GM19239 (cell line): ENCODE measurements at places on chromosomes 3 and 15.

- no peak for DNase-seq
These were observed 19.8 kb downstream of the ZSCAN2 start for GRCh38 chr15:84620626-84621025.

DNA sequence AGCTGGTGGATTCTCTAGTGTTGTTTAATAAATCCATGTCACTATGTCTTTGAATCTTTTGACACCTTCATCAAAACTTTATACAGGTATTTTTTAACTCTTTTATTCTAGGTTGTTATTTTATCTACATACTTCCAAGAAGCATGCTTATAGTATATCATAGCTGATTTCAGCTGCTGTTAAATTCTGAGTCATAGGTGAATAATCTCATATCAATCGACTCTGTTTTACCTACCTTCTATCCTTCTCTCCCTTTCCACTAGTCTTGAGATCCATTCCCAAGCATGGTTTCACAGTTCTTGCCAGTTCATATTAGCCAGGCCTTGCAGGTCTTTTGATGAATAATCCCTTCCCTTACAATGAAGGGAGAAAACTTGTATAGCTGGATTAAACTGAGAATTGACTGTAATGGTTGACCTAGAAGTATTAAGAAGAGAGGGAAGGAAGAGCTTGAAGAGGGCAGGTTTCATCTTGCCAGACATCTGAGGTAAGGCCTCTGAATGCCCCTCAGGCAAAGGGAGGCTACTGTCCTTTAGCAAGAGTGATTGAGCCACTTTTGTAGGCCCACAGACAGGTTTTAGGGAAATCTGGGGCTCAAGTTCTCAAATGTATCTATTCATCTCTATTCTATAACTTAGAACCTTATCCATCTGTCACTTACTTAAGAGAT is 146.4 kb downstream of the EPHA6 start:
- DNase-seq = no peak

GRCh38 chr15:59703979-59704796 is 15.1 kb upstream of the BNIP2 start:
- no peak for DNase-seq

DNA sequence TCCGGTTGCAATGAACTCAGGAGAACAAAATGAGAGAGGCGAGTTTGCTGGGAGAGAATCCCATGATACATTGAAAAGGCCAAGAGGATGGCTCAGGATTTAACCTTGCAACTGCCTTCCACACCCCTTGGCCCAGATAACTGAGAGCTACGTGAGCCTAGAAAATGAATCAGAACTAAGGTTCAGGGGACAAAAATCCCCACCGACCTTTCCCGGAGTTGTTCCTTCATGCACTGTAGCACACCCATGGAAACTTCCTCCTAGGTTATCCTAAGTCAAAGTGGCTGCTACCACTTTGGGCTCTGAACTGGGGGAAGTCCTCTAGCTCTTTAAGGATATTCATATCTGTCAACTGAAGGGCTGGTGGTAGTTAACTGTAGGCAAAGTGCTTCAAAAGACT is 58.3 kb upstream of the SLC4A7 start:
- no peak for DNase-seq

GRCh38 chr3:120393761-120394160 is 44.6 kb upstream of the LRRC58 start:
- no peak for DNase-seq

DNA sequence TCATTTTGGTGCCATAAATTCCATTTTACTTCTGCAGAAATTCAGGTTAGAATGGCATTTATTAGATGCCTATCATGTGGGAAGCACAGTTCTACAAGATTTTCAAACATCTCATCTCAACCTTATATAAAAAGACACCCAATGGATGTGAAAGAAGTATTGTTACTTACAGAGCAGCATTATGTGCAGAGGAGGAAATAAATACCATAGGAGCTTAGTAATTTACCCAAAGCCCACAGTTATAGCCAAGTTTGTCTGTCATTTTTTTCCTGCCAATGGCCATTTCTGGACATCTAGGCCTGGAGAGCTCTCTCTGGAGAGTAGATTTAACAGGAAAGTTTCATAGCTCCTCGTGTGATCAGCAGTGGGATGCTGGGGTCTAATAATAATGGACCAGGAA is 659.4 kb upstream of the NAALADL2 start:
- no peak for DNase-seq

GRCh38 chr3:60386306-60386705 is 864.9 kb downstream of the FHIT start:
- no peak for DNase-seq

- DNase-seq = no peak
These were observed 447.2 kb downstream of the EPHB1 start for GRCh38 chr3:135242285-135242684.

GRCh38 chr3:108225221-108225620 is 3.0 kb upstream of the IFT57 start:
- DNase-seq = no peak

- DNase-seq = no peak
These were observed 28.5 kb downstream of the BTLA start for GRCh38 chr3:112470788-112471187.

GRCh38 chr3:10428406-10429091 is 76.8 kb downstream of the ATP2B2 start:
- no peak for DNase-seq

DNA sequence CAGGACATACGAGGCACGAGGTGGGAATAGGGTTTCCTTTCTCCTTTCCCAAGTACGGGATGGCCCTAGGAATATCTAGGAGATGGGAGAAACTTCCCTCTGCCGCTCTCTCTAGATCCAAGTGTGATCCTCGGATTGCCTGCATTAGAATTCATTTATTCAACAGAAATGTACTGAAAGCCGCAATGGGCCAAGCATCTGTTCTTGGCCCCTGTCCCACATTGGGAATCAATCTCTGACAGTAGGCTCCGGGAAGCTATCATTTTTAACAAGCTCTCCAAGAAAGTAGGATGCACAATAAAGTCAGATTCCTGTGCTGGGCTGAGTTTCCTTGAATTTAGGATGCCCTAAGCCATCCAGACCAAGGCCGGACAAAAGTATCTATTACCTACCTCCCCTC is 37.2 kb upstream of the CA12 start:
- DNase-seq = no peak

GRCh38 chr3:108127301-108127988 is 36.6 kb upstream of the CD47 start:
- DNase-seq = no peak

- DNase-seq = no peak
These were observed 49.9 kb upstream of the ATP2B2 start for GRCh38 chr3:10555263-10555662.

DNA sequence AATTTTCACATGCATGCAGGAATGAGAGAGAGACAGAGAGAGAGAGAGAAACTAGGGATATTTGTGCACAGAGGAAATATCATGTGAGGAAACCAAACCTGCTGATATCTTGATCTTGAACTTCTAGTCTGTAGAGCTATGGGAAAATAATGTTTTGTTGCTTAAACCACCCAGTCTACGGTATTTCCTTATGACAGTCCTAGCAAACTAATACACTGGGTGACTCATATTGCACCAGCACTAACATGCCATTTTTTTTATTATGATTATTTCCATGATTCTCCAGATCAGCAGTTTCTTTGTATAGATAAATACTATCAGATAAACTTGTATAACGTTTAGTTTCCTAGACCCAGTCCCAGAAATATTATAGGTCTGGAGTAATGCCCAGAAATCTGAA is 1259.0 kb downstream of the ZPLD1 start:
- no peak for DNase-seq

- no peak for DNase-seq
These were observed 103.9 kb upstream of the AKAP13 start for GRCh38 chr15:85276508-85276907.

DNA sequence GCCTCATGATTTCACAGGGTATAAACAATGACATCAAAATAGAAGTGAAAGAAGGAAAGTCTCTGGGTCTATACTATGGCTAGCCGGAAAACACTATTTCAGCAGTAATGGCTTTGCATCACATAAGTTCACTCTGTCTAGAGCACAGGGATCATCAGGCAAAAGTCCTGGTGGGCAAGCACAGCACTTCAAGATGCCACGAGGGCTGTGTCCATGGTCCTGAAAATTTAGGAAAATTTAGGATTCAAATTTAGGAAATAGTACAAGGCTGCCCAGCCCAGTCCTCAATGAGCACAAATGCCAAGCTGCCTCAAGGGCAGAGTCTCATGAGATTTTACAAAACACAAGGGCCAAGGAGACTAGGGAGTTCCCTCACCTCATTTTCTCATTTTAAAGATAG is 54.1 kb downstream of the RORA start:
- DNase-seq = no peak

GRCh38 chr3:48897460-48898376 is 964 bp downstream of the SLC25A20 start:
- no peak for DNase-seq

DNA sequence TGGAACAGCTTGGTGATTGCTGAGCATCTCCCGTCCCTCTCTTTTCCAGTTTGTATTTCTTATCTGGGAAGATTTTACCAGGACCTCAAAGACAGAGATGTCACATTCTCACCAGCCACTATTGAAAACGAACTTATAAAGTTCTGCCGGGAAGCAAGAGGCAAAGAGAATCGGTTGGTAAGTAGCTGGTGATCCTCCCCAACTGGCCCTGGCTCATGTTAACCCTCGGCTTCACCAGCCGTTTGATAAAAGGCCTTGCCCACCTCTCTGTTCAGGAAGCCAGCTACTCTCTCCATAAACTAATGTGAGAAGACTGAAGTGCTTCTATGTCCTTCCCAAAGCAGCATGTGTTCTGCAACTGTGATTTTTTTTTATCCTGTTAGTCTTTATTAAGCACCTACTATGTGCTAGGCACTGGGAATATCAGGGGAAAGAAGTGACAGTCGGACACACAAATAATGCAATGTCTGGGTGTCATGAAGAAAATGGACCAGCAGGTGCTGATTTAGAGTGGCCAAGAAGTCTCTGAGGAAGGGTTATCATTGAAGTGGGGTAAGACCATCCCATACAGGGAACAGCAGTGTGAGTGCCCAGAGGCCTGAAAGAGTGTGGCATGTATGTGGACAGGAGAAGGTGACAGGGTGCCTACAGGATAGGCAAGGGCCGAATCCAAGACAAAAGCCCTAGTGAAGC is 1.2 kb downstream of the MANF start:
- no peak for DNase-seq

GRCh38 chr3:123833398-123833785 is 50.7 kb downstream of the MYLK start:
- DNase-seq = no peak

DNA sequence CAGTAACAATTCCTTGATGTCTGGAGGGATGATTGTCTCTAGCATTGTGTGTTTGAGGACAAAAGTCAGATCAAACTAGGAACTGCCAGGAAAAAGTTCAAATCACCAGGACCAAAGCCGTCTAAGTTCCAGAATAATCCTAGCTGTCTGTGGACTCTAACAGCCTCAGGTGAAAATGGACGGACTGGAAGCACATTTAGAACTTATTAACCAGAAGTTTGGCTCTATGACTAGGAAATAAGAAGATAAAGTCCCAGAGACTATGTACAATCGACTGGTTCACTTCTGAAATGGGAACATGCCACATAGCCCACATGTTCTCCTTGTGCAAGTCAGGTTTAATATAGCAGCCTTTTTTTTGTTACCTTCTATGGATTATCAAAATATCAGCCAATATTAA is 50.6 kb upstream of the SGO1 start:
- DNase-seq = no peak

- DNase-seq = no peak
These were observed 45.1 kb upstream of the TPM1 start for GRCh38 chr15:62997441-62997840.

DNA sequence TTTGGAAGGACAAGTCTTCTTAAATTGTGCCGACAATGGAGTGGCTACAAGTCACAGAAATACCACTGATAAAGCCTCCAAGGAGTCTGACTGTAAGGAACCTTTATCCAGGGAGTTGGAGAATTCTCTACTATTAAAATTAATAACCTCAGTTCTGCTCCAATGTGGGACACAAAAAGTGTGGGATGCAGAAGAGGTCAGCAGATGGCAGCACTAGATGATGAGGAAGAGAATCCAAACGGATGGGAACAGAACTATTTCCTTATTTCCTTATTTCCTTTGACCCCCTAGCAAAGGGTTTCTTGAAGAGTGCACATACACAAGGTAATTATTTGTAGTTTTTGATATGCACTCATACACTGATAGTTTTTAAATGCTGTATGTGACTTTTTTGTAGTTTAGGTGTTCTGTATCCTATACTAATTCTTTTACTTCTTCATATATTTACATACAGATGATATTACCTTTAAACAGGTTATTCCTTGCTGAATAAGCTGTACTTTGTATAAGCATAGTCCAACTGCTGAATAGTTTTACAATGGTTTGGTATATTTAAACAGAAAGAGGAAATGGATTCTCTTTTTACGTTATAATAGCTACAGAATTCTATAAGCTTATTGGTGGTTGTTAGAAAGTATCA is 25.6 kb upstream of the NLGN1 start:
- DNase-seq = no peak

GRCh38 chr15:100043068-100043641 is 298.6 kb downstream of the ADAMTS17 start:
- no peak for DNase-seq

DNA sequence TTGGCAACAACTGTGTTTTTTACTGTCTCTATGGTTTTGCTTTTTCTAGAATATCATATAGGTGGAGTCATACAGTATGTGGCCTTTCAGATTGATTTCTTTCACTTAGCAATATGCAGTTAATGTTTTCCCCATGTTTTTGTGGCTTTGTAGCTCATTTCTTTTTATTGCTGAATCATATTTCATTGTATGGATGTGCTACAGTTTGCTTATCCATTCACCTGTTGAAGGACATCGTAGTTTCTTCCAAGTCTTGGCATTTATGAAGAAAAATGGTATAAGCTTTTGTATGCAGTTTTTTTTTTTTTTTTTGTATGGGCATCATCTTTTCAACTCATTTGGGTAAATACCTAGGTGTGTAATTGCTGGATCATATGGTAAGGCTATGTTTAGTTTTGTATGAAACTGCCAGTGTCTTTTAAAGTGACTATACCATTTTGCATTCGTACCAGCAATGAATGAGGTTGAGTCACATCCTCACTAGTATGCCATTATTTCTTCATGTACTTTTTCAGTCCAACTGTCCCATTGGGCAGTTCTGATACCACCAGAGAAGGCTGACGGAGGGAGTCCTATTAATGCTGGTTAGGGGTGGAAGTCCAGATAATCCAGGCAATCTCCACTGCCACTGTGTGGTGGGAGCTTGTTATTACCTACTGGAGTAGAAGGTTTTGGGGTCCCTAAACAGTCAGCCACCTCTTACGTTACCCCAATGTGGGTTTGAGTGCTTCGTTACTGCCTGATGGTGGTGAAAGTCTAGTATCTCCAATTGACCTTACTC is 210.5 kb downstream of the DOCK3 start:
- DNase-seq = no peak

- DNase-seq = no peak
These were observed 3.8 kb downstream of the STT3B start for GRCh38 chr3:31536497-31536896.

- no peak for DNase-seq
These were observed 34.6 kb downstream of the SH3BP5 start for GRCh38 chr3:15297608-15298350.

- no peak for DNase-seq
These were observed 913.6 kb upstream of the ARPP21 start for GRCh38 chr3:34725774-34726173.
